Stimulated activated CD4-positive, alpha-beta T cell treated with anti-CD3 and anti-CD28 coated beads, Interleukin-4, amount 100 ng/mL, for 4 hours (primary cell): ENCODE measurements at places on chromosomes 7 and 10.

DNA sequence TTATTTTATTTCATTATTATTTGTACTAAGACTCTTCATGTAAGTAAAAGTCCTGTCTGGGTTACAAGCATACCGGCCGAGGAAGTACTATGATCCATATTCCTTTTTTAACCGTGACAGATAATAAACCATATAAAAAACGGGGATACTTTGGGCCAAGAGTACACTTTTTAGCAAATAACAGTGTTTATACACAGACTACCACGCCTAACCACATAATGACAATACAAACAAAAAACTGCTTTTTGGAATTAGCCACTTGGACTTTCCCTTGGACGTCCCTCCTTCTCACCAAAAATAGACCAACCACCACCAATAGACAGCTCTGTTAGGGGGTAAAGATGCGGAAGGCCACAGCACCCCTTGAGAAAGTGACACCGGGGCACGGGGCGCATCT is 800 bp downstream of the MINDY3 start:
- no peak for DNase-seq

GRCh38 chr7:24755541-24756407 is 1.5 kb downstream of the GSDME start:
- DNase-seq: no peak

GRCh38 chr10:17659365-17659764 is 15.4 kb downstream of the STAM start:
- DNase-seq: no peak

- no peak for DNase-seq
Measured at GRCh38 chr7:2444476-2444875, 31.7 kb downstream of the GRIFIN start.

GRCh38 chr7:107100824-107101223 is 56.3 kb downstream of the PRKAR2B start:
- no peak for DNase-seq

DNA sequence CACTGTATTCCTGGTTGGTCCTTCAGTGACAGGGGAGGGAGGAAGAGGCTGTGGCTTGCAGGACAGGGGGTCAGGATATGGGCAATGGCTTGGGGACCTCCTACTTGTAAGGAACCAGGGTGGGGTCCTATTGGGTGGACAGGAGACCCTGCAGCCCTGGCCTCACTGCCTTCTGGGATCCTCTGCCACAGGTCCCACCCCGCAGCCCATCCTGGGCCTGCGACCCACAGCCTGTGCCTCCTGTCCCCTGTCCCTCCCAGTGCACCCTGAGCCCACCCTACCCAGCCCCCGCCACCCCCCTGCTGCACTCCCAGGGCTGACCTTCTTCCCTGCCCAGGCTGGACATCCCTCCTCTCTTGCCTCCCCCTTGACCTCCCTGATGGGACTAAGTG is 58.7 kb upstream of the MYL10 start:
- no peak for DNase-seq

- no peak for DNase-seq
Measured at GRCh38 chr10:90969947-90970673, 49.2 kb upstream of the ANKRD1 start.
